ENCODE measurements at places on chromosomes 2 and 18.

GRCh38 chr2:108926561-108927380 is 62.2 kb downstream of the EDAR start:
- DNase-seq, result no peak

GRCh38 chr2:238158509-238159070 is at the start of gene ERFE:
ERFE (plus strand) TSS chr2:238158970; CDS start chr2:238159008, 38 bp downstream.
- DNase-seq, result peak; percentile 54

- no peak for DNase-seq
Measured at GRCh38 chr2:170525566-170525900, 189.6 kb upstream of the SP5 start.

- peak; percentile 89 for DNase-seq
Measured at GRCh38 chr2:45974762-45975408, 322.3 kb upstream of the EPAS1 start.

DNA sequence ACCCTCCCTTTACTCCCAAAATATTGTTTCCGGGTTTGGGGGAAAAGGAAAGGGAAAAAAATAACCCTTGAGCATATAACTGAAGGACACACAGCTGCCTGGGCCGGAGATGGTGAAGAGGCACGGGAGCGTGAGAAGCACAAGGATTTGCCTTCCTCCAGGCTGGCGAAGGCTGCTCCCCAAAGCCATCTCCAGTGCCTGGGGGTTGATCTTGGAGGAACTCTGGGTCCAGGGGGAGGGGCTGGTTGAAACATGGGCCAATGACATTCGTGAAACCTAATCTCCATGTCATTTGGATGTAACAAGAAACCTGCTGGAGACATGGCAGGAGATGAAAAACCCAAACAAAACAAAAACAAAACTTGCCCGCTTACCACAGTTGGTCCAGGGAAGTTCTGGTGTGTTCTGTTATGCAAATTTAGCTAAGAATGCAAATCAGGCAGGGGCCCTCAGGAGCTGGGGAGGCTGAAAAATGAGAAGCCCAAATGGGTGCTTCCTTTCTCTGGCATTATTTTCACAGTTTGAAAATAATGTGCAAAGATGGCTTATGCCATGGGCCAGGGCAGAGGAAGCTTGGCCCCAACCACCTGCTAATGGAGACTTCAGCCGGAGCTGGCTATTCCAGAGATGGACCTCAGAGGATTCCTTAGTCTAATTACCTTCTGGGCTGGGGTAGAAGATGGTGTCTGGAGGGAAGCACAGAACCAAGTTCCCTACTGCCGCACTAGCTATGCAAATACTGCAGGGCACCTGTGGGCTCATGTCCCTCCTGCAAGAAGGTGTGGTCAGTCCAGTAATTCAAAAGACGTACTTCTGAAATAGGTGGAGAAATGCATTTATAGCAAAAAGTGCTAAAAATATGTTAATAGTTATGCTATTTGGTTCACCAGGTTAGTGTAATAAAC is 180.9 kb downstream of the BCL2 start:
- DNase-seq, result peak; percentile 61

DNA sequence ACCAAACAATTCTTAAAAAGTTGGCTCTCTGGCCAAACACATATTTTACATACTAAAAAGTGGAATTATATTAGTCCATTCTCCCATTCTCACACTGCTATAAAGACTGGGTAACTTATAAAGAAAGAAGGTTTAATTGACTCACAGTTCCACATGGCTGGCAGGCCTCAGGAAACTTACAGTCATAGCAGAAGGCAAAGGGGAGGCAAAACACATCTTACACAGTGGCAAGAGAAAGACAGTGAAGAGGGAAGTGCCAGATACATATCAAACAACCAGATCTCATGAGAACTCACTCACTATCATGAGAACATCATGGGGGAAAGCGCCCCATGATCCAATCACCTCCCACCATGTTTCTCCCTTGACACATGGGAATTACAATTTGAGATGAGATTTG is 42.6 kb downstream of the EDAR start:
- DNase-seq, result no peak
